MM.1S (cell line): ENCODE measurements at places on chromosomes 12 and 14.

- no peak for DNase-seq
Measured at GRCh38 chr12:116855744-116856470, 25.3 kb downstream of the HRK start.

DNA sequence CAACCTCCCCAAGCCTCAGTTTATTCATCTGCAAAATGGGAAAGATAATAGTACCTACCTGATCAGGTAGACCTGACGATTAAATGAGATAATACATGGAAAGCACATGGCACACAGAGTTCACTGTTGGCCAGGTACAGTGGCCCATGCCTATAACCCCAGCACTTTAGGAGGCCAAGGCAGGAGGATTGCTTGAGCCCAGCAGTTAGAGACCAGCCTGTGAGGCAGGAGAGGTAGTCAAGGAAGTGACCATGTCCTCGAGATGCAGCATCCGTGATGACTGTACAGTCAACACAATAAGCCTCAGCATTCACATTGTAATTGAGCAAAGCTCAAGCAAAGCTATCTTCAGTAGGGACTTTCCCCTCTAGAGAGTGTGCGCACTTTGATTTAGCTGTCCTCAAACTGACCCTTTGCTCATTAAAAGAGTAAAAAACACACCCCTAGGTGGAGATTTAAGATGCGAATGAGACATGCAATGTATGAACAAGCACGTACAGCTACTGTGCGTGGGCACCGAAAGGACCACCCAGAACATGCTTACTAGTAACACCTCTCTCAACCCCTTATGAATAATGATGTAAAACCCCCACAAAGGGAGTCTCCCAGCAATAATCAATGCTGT, 9.9 kb downstream of the ISCU start:
- DNase-seq: peak; percentile 34

- no peak for DNase-seq
Measured at GRCh38 chr12:3225154-3225795, 148.1 kb downstream of the TSPAN9 start.

DNA sequence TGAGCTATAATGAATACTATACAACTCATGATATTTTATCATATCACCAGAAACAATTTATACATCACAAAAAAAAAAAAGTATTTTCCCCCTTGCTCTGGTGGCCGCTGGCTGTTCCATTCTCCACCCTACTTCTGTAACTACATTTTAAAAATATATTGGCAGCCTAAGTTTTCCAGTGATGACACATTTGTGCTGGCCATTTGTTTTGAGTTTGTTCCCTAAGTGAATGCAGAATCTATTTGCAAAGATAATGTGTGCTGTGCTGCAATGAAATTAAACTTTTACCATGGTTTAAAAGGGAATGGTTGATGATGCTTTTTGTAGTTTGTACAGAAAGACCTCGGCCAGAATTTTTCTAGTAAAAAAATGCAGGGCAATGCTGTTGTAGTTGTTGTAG, 1092.8 kb downstream of the TMTC2 start:
- DNase-seq: no peak

DNA sequence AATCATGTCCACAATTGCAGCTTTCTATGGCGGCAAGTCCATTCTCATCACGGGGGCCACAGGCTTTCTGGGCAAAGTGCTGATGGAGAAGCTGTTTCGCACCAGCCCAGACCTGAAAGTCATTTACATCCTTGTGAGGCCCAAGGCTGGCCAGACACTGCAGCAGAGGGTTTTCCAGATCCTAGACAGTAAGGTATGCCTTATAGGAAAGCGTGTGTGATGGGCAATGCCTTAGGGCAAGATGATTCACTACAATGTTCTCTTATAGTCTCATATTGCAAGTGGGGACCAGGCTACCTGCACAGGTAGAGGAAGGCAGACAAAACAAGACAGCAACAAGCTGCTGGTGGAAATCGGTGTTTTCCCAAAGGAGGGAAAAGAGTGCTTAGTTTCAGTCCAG, 110.5 kb downstream of the ERGIC2 start:
- no peak for DNase-seq
